ENCODE measurements at places on chromosomes 7 and 10. TPM values are rescaled to one million over a fixed set of nuclear protein-coding genes. Genes with fewer than 3 reads are reported as not detected.

GRCh38 chr7:71766016-71766415 is 634.1 kb downstream of the GALNT17 start:
- DNase-seq: no peak

- DNase-seq: no peak
Measured at GRCh38 chr10:127576740-127577161, 27.6 kb downstream of the NPS start.

GRCh38 chr10:69269761-69270160 is 8.5 kb upstream of the HK1 start:
- no peak for DNase-seq

Gene LIPM
- total RNA-seq: not detected

Gene STARD3NL
- 34.4 TPM for total RNA-seq

Gene OR6V1
- total RNA-seq: not detected

Measured in activated CD4-positive, alpha-beta memory T cell treated with anti-CD3 and anti-CD28 coated beads for 36 hours (primary cell).